IMR-90 (cell line): ENCODE measurements at places on chromosomes 13 and 19. TPM values are rescaled to one million over a fixed set of nuclear protein-coding genes. Genes with fewer than 3 reads are reported as not detected.

SLC27A1 gene
- 12.9 and 15.6 TPM in 2 replicates for polyA plus RNA-seq

NCAN gene
- polyA plus RNA-seq = not detected in 2 replicates

UBE2L5 gene
- polyA plus RNA-seq = not detected in 2 replicates

TMPRSS9 gene
- polyA plus RNA-seq = not detected in 2 replicates

KLK13 gene
- 0.16 TPM in 1 of 2 replicates, not detected in the other for polyA plus RNA-seq

ZNF358 gene
- polyA plus RNA-seq = 30.7 and 34.9 TPM in 2 replicates

SIGLEC7 gene
- not detected in 2 replicates for polyA plus RNA-seq

PRSS57 gene
- polyA plus RNA-seq = not detected in 2 replicates

KRTDAP gene
- polyA plus RNA-seq = not detected in 2 replicates

CRB3 gene
- polyA plus RNA-seq = not detected in 2 replicates

GPC6 gene
- polyA plus RNA-seq = 14.3 and 14.9 TPM in 2 replicates

PTH2 gene
- polyA plus RNA-seq = not detected in 2 replicates

RPS5 gene
- polyA plus RNA-seq = 3,265 and 3,617 TPM in 2 replicates

SIRT2 gene
- polyA plus RNA-seq = 50.0 and 53.8 TPM in 2 replicates

LHB gene
- not detected in 2 replicates for polyA plus RNA-seq

CTXN1 gene
- polyA plus RNA-seq = 7.4 and 12.8 TPM in 2 replicates

ZNF808 gene
- polyA plus RNA-seq = 2.3 and 3.6 TPM in 2 replicates

ZNF418 gene
- 1.0 and 2.1 TPM in 2 replicates for polyA plus RNA-seq

DNA sequence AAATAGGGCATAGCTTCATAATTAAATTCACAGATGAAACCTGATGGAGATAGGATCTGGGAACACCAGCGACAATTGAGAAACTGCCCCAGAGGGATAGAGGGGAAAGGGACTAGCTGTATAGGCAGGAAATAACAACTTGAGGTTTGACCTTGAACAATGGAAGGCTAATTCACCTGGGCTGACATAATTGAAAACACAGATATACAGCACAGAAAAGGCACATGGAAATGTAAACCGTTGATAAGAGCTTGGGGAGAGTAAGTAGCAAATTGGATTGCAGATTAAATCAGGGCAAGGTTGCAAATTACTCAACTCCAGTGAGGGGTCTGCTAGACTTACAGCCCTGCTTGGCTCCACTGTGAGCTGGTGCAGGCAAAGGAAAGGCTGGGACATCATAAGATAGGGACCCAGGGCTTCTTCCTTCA, 246.7 kb downstream of the DLEU7 start:
- no peak for DNase-seq

- DNase-seq = no peak
Observed at GRCh38 chr13:46403851-46404732, 17.0 kb upstream of the RUBCNL start.

DNA sequence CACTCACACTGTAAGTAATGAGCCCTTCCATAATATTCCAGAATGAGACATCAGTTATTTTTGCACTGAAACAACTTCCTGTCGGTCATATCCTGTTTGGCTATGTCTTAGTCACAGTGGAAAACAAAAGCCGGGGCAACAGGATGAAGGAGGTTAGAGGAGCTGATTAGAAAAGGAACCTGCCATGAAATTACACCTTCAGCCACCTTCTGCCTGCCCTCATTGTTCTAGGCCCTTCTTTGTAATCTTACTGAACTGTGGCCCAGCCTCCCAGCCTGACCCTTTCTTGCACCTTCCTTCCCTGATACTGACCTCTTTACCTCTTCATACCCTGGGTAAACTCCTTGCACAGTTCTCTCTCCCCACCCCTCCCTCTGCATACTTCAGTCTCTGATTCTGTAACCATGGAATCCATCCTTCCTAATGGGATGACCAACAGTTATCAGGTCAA, 67.3 kb downstream of the DOCK9 start:
- peak; percentile 70 for DNase-seq

DNA sequence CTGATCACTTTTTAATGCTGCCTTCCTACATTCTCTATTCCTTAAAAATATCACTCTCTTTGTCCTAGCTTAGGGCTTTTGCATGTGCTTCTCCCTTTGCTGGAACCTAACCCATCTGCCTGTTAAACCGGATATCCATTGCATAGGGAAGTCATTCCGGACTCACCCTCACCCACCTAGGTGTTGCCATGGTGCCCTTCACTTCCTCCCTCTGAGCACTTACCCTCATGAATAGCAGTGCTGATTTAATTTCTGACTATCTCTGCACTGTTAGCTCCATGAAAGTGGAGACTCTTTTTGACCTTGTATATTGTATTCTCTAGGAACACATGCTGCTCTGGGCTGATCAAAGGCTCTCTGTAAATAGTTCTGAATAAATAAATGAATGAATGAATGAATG, 401.9 kb downstream of the PCDH20 start:
- DNase-seq = no peak

DNA sequence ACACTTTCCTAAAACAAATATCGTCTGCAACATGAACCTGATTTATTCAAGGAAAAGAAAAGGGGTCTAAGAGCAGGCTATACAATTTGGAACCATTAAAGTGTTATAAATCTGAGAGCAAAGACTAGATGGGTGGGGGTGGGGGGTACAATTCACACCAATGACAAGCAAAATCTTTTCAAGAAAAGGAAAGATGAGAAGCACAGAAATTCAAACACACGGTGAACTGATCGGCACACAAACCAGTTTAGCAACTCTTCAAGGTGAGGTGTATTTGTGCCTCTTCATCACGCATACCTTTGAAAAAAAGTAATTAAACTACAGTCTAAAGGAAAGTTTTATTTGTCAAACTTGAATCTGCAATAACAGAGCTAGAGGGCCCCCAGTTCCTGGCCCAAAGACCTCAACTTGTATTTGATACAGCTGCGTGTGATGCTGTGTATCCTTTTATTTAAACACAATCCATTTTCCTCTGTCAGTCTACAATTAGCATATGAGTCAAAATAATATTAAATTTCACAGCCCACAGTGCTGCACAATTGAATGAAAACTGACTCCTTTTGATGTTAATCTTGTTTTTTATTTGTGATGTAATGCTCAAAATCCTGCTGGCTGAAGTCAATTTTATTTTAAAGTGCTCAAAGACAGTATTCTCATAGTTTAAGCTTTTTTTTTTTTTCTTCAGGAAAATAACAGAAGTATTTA, 14.2 kb downstream of the EFNB2 start:
- no peak for DNase-seq

GRCh38 chr13:45548281-45548680, 67.3 kb downstream of the ERICH6B start:
- DNase-seq = no peak

DNA sequence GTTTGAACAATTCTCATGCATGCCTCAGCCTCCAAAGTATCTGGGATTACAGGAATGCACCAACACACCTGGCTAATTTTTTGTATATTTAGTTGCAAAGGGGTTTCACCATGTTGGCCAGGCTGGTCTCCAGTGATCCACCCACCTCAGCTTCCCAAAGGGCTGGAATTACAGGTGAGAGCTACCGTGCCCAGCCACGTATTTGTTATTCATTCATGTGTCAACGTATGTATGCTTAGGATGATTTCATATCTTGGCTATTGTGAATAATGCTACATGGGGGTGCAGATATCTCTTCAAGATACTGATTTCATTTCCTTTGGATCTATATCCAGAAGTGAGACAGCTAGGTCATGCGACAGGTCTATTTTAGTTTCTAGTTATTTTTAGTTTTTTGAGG, 113.4 kb downstream of the TSHZ3 start:
- DNase-seq = no peak

DNA sequence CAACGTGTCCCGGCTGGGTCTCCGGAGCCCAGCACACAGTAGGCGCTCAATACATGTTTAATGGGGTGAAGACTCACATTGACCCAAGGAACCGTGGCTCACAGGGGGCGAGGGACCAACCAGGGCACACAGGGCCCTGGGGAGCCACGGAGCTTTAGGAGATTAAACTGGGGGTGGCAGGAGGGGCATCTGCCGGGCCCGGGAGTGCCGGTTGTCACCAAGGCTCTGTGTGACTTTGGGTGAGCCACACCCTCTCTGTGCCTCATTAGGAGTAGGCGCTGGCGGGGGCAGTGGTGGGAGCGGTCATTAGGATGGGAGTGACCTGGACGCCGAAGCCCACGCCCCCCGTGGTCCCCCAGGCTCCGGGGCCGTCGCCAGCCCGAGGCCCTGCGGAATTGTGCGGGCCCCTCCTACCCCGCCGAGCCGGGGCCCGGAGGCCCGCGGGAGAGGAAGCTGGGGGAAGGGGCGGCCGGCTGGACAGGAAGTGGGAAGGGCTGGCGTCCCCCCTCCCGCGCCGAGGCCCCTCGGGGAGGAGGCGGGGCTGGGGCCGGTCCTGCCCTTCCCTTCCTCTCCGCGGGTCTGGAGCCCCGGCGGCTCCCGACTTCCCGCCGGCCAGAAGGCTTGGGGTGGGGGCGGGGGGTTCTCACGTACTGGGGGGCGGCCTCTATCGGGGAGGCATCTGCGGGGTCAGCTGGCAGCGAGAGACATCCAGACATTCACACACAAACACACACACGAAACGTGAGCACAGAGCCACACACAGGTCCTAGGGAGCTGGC, 1.8 kb upstream of the SSBP4 start:
- peak; percentile 73 for DNase-seq

DNA sequence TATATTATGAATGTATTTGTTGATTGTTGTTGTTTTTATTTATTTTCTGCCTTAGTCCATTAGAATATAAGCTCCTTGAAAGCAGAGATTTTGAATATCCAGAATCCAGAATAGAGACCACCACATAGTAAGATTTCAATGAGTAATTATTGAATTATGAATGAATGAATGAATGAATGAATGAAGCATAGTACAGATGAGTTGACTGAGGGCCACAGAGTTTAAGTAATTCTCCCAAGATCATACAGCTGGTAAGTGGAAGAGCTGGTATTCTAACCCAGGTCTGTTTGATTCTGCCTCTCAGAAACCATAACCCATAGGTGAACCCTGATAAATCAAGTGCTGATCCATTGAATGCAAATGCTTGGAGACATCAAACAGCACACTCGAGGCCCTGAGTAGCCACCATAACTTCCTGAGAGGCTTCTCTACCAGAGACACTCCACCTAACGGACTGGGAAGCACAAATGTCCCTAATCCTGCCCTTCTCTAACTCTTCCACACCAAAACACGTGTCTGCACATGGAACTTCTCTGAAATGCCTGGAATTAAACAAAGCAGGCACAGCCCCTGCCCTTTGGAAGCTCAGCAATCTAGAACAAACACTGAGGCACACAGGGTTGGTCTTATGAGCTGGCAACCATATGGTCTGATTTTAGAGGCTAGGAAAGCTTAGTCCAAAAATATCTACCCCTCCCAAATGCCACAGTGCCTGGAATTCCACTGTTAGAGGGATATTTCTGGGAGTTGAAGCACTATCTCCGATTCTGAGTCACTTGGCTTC, 190.1 kb downstream of the FOXO1 start:
- no peak for DNase-seq

GRCh38 chr13:37944869-37945442, 75.4 kb upstream of the TRPC4 start:
- peak; percentile 3 for DNase-seq

GRCh38 chr19:10104130-10104513, 1.6 kb upstream of the ANGPTL6 start:
- DNase-seq = no peak

GRCh38 chr19:22595918-22596341, 38.2 kb upstream of the ZNF492 start:
- DNase-seq = no peak

DNA sequence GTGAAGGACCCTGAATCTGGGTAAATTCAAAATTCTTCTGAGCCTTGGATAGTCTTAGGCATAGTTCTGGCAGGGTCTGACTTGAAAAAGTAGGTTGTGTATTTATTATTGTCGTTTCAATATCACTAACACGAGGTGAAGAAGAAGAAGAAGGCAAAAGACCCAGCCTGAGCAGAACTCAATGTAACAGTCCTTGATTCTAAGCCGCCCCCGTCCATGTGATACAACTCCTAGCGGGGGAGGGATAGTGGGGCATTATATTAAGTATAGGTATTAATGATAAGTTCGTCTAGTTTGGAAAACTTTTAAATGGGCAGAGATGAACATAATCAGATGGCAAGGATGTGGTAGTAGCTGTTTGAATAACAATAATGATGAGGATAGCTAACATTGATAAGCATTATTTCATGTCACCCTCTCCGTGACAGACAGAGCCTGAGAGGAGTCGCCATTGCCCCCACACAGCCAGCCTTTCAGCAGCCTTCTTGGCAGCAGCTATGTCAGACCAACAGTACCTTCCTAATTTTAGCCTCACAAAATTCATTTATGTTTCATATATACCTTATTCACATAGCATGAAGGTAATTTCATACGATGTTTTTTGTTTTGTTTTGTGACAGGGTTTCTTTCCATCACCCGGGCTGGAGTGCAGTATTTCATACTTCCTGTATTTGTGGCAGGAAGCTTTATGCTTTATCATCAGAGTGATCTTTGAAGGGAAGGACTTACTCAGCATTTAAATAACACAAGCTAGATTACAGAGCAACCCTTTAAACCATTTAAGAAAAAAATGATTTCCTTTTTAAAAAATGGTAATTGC, 64.4 kb upstream of the NPAS1 start:
- DNase-seq = peak; percentile 52

DNA sequence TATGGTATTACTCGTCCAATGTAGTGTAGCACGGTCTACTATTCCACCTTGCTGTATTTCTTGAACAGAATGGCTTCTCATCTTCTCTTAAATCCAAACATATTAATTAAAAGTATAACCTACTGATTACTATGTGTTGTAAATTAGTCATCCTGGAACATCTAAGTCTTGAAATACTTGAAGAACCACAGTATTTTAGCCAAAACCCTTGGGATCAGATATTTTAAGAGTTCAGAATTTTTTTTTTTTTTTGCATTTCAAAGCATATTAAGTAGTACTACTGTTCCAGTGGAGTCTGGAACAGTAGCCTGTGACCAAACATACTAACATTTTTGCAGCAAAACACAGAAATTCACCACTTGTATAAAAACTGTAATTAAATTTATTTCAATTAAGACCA, 30.1 kb downstream of the ZC3H13 start:
- no peak for DNase-seq

- DNase-seq = no peak
Observed at GRCh38 chr13:64697226-64697625, 2532.9 kb downstream of the PCDH9 start.
